Occipital lobe (tissue), 3 donors: ENCODE measurements at places on chromosomes 2 and 18. TPM values are rescaled to one million over a fixed set of nuclear protein-coding genes. Genes with fewer than 3 reads are reported as not detected.

DNA sequence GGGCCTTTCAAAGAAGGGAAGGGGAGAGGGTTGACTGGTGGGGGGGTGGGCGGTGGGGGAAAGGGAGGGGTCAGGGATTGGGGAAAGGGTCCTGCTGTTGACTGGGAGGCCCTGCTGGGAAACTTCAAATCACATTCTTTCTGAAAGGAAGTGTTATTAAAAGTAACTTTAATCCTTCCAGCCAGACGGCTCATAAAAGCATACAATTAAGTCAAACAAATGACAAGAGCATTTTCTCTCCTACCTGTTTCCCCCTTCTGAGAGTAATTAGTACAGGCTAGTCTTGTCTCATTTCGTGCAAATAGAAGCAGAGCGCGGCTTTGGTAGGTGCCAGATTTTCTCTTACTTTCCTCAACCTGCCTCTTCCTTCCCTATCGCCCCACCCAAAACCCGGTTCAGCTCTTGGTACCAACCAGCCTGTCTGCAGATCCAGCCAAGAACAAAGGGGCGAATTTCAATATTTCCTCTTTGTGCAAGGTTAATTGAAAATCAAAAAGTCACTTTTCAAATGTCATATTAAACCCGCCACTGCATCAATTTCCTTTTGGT lies 2112.6 kb upstream of the PIK3C3 start:
- no peak for DNase-seq

GRCh38 chr2:143218621-143219020 lies 89.4 kb downstream of the ARHGAP15 start:
- no peak for DNase-seq

DNA sequence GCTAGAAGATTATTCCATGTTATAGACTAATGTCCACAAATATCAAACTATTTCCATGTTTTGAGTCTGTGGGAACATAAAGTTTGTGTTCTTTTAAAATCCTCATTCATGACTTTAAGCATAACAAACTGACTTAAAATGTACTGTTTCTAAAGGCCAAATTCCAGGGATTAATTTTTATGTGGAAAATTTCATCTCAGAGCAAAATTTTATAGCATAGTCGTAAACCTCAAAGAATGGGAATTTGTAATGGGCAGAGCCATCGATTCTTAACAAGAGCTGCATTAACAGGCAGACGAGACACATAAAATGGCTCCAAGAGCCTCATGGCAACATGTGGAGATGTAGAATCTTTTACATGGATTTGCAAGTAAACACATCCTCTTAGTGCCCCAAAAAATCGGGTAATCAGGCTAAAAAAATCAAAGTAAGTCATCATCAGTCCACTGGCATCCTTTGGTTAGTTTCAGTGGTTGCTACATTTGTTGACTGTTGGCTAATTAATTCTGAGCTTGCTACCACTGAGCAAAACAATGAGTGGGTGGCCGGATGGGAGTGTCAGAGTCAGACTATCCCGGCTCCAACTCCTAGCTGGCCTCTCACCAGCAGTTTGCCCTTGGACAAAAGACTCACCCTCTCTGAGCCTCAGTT lies 119.6 kb downstream of the FAM210A start:
- no peak for DNase-seq

- peak; percentile 14 for DNase-seq
These were observed 30.5 kb downstream of the GALNT14 start for GRCh38 chr2:31107591-31108300.

DNA sequence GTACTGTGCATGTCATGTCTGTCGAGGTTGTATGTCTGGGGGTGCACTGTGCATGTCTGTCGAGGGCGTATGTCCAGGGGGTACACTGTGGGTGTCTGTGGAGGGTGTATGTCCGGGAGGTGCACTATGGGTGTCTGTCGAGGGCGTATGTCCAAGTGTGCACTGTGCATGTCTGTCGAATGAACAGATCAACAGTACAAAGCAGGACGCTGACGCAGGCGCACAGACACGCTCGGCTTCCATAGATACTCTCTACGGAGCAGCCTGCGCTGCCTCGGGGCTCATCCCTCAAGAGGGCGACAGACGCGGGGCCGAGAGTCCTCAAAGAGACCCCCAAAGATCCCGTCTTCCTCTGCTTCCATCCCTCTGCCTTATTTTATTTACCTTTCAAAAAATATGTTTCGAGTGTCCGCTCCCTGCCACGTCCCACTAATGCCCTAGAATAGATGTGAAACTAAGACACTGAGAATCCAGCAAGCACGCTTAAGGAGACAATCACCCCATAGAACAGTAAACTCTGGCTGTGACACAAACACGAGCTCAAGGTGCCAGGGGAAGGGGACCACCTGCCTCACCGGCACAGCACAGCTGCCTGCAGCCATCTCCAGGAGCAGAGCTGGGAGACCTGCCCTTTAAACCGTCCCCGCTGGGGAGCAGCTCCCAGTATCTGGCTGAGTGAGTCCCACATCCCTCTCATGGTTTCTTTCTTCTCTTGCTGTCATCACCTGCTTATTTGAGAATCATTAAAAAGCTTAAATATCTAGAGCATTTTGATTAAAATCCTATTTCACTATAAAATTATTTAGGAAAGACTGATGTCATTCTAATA lies 250.5 kb upstream of the MYT1L start:
- DNase-seq, result no peak

DNA sequence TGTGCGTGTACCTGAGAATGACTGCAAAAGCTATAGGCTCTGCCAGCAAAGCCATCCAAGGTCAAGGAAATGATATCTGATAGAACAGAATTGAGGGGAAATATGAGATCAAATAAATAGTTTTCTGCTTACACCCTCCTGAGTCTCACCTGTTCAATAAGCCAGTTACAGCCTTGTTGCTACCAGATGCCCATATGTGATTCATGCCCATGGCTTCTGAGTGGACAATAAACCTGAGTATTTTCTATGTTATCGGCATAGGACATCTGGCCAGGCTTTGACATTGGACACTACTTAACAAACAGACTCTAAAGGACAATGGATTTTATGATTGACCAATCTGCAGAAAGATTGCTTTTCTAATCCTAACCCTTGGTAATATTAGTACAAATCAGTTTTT lies 297.9 kb downstream of the LRATD1 start:
- DNase-seq, result no peak

DNA sequence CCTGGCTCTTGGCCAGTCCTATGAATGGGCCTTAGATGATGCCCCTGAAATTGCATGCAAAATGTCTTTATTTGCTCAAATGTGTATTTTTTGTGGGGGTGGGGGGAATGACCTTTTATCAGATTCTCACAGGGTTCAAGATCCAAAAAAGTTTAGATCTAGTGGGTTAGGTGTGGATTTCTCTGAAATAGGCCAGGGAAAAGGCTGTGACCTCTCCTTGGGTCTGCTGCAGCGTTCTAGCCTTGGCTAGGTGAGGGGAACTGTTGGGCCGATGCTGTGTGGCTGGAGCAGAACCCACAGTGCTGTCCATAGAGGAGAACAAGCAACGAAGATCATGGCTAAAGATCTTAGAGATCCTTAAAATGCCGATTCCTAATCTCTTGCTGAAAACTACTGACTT lies 130.4 kb upstream of the IL1R2 start:
- no peak for DNase-seq

DNA sequence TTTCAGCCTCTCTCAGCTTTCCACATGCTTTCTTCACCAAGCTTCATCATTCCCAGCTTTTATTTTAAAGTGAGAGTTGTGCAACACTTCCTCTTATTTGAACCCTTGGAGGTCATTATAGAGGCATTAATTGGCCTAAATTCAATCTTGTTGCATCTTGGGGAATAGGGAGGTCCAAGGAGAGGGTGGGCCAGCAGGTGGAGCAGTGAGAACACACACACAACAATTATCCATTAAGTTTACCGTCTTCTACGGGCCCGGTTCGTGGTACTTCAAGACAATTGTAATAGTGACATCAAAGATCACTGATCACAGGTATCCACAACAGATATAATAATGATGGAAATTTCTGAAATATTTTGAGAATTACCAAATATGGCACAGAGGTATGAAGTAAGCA lies 457.2 kb upstream of the SMIM21 start:
- DNase-seq, result no peak

DNA sequence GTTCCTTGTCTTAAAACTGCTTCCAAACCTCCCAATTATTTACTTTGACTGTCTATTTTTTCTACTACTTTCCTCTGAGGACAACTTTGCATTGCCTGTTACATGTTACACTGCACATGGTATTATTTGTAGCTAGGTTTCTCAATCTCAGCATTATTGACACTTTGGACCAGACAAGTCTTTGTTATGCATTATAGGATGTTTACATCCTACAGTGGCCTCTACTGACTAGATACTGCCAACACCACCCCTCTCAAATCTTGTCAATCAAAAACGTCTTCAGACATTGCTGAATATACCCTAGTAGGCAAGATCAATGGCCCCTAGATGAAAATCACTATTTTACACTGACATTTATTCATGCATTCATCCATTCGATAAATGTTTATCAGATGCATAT lies 129.6 kb upstream of the DNAJC10 start:
- DNase-seq, result no peak

DNA sequence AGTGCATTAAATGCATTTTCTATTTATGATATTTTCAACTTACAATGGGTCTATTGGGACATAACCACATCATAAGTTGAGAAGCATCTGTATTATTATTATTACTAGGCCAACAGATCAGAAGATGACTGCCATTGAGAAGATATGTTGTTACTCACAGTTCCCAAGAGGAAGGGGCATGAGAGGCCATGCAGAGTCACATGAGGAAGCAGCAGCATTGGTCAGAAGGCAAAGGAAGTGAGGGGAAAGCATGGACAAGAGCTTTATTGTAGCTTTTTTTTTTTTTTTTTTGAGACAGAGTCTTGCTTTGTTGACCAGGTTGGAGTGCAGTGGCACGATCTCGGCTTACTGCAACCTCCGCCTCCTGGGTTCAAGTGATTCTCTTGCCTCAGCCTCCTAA lies 66.2 kb upstream of the LCLAT1 start:
- DNase-seq, result no peak

- DNase-seq, result no peak
These were observed 117.4 kb downstream of the LRATD1 start for GRCh38 chr2:14749884-14750283.

GRCh38 chr18:35059280-35059927 lies 18.2 kb downstream of the MAPRE2 start:
- DNase-seq, result no peak

DNA sequence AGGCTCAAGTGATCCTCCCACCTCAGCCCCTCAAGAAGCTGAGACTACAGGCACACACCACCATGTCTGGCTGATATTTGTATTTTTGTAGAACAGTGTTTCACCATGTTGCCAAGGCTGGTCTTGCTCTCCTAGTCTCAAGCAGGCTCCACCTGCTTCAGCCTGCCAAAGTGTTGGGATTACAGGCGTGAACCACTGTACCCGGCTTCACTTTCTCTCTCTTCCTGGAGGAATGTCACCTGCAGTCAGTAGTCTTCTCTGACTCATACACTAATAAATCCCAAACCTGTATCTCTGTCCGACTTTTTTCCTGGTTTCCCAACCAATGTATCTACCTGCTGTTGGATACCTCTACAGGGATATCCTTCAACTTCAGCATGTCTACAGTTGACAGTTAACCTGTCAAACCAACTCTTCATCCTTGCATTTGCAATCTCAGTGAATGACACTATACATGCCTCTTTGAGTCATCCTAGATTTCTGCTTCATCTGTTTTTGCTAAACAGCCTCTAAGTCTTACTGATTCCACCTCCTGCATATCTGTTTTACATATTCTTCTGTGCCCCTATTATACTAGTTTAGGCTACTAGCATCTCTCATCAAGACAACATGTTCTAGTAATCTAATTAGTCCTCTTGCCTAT lies 54.5 kb downstream of the RBBP8 start:
- DNase-seq, result no peak

DNA sequence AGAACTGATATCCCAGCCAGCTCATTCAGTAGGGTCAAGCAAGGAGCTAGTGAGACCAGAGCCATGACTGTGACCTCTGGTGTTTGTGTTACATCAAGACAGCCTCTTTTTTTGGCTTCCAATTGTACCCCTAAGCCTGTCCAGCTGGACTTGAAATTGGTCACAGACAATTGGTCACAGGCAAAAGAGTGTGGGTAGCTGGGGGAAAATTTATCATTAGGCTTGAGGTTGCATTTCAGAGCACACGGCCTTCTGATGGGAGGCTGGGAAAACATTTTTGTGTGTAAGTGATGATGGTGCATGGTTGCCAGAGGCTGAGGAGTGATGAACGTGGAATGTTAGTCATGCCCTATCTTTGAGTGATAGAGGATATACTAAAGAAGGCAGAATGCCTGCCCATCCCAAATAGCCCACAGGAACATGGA lies 285.1 kb upstream of the SLC14A2 start:
- DNase-seq, result no peak

GRCh38 chr2:241217320-241218031 lies 29.0 kb downstream of the ANO7 start:
- DNase-seq, result peak; percentile 48

DNA sequence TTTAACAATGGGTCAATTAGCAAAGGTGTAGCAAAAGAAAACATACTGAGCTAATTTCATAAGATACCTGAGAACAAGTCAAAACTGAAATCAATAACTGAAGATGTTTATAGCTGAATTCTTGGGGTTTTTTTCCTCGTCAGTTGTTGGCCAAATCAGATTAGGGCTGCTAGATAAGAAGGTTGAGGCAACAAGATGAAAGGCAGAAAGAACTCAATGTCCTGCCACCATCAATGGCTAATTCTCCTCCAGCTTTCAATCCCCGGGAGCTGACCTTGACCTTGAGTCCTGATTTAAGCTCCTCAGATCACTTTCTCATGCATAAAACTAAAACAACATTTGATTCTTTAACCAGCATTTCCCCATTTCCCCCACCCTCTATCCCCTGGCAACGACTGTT lies 61.8 kb downstream of the MREG start:
- no peak for DNase-seq

GRCh38 chr18:21163647-21164547 lies 52.3 kb upstream of the ROCK1 start:
- DNase-seq, result no peak

DNA sequence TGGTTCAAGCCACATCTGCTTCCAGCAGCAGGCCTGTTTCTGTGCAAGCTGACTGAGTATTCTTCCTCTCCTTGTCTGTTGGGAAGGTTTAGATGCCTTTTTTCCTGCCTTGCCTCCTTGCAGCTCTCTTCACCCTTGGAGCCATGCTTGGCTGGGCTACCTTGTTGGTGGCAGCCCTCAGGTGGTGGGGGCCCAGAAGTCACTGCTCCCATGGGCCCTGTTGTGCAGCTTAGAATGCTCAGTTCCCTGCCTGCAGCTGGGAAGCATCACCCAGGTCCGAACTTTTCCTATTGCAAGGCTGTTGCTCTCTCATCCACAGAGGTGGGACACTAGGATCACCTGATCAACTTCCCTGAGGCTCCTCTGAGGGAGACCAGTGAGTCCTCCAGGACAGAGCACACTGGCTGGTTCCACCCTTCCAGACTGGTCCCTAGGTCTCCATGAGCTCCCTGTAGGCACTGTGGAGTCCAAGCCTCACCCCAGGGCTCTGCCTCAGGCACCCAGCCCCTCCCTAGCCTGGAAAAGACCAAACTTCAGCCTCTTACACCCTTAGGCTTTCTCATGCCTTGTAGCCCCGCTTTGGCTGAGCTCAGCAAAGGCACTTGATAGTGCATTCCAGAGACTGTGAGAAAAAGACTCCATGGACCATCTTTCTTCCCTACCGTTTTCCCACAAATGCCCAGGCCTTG lies 219.3 kb upstream of the SH3BP4 start:
- DNase-seq, result no peak

Gene CXCR4
- total RNA-seq, result 115 TPM

Gene EML6
- 12.9 TPM for total RNA-seq

Gene SEPTIN2
- 266 TPM for total RNA-seq

Gene ACADL
- total RNA-seq, result 9.2 TPM

Gene ITGB6
- 0.16 TPM for total RNA-seq

Gene PAX3
- total RNA-seq, result 0.31 TPM

Gene GREB1
- 1.4 TPM for total RNA-seq
